ENCODE measurements at places on chromosomes 1 and 21.

- peak; percentile 82 for DNase-seq
Measured at GRCh38 chr1:40404670-40405462, 31.3 kb downstream of the SMAP2 start.

GRCh38 chr1:205774198-205775014, 876 bp downstream of the RAB29 start:
- DNase-seq = peak; percentile 71

- peak; percentile 67 for DNase-seq
Measured at GRCh38 chr1:198253668-198254067, 96.9 kb downstream of the NEK7 start.

- DNase-seq = no peak
Measured at GRCh38 chr1:66686406-66686805, 65.9 kb upstream of the DYNLT5 start.

DNA sequence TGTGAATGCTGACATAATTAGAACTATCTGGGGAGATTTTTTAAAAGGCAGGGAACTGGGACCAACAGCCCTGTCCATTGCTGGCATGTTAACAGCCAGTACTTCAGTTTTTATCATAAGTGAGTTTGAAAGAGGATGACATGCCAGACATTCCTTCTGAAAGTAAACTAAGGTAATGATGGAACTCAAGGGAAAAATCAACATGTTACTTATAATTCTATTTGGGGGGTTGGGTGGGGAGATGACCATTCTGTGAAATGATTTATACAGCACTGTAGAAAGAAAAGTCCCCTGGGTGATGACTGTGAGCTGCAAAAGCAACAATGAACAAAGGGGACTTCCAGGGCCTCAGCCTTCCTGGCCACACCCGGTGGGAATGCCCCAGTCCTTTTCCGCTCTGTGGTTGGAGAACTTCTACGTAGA, 5.4 kb upstream of the LAMC2 start:
- DNase-seq = peak; percentile 82

GRCh38 chr1:27831568-27832410, 1.2 kb downstream of the PPP1R8 start:
- DNase-seq = no peak

GRCh38 chr1:213821175-213821942, 166.4 kb upstream of the PROX1 start:
- no peak for DNase-seq

DNA sequence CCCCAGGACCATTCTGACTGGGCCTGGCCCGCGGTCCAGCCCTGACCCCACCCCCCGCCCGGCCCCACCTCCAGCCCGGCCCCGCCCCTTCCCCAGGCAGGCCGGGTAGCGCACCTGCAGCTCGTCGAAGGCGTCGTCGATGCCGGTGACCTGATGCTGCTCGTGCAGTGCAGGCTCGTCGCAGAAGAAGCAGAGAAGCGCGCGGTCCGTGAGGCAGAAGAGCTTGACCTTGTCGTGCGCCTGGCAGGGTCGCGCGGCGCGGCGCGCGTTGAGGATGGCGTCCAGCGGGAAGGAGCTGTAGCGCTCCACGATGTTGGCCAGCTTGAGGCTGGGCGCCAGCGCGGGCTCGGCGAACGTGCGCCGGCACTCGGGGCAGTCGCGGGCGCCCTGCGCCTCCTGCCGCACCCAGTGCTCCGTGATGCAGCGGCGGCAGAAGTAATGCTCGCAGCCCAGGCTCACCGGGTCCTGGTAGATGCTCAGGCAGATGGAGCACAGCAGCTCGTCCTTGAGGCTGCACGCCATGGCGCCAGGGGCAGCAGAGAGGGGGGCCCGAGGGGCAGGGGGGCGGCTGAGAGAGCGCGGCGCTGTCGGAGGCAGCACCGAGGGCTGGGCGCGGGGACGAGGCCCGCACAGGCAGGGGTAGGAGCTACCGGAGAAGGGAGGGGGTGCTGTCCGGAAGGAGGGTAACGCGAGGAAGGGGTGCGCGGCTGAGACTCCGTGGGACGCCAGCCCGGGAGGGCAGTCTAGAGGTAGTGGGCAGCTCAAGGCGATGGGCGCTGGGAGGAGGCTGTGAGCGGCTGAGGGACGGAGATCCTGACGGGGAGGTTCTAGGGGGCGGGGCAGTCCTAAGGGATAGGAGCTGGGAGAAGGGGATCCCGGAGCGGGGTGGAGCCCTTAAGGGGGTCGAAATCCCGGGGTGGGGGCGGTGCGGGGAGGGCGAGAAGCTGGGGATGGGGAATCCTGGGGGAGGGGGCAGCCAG, 642 bp downstream of the TRIM62 start:
- DNase-seq = peak; percentile 92

- no peak for DNase-seq
Measured at GRCh38 chr1:222588135-222588534, 1.6 kb downstream of the TAF1A start.

DNA sequence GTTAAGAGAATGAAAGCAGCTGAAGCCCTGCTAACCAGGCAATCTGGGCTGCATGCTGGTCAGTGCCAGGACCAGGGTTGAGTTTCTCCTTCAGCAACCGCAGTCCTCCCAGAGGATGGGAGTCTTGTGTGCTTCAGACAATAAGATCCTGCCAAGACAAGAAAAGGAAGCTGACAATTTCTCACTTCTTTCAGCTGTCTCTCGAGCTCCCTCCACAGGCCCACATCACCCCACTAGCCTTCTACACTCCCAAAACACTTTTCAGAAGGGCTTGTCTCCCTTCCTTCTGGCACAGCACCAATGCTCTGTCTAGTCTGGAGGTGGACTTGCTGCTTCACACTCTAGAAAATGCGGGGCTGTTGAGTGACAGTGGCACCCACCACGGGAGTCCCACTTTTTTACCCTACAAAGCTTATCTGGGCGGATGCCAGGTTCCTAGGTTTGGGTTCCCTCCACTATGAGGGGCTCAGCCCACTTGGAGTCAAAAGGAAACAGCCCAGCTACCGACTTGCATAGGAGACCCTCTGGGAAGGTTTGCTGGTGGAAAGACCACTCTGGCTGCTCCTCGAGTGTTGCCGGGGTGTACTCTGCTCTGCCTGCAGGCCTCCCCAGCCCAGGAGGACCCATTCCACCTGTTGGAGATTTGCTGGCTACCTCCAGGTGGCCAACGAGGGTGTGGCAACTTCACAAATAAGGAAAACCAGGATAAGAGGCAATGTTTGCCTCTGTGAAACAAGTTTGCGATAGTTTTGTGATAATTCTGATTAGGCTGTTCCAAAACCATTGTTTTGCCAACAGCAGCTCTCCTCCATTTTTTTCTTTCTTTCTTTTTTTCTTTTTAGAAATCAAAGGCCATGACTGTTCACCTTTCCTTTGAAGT, 68.9 kb downstream of the TENT5C start:
- peak; percentile 78 for DNase-seq

DNA sequence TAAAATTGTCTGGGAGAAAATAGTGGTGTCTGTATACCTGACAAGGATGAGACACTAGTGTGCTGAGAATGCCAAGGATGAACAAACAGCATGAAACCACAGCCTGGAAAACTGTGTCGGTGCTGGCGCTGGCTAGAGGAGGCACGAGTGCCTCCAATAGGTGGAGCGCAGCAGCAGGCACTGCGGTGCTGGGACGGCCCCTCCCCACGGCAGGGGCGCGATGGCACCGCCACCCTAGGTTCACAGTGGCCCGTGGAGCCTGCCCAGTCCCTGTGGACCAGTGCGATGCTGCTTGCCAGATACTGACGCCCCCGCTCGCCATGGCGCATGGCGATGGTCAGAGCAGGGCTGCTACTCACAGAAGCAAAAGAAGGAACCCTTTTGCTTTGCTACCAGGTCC, 6.8 kb downstream of the CFAP410 start:
- no peak for DNase-seq

- DNase-seq = no peak
Measured at GRCh38 chr1:54582566-54583306, 34.7 kb downstream of the ACOT11 start.

- DNase-seq = no peak
Measured at GRCh38 chr1:172054172-172054571, 212.9 kb downstream of the DNM3 start.

DNA sequence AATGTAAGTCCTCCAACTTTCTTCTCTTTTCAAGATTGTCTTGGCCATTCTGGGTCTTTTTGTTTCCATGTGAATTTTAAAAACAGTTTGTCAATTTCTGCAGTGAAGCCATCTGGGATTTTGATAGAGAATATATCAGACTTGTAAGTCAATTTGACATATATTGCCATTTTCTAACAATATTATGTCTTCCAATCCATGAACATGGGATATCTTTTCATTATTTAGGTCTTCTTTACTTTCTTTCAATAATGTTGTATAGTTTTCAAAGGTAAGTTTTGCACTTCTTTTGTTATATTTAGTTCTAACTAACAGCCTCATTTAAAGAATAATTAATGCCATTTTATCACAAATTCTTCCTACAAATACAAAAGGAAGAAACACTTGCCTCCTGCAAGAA, 73.4 kb downstream of the STUM start:
- no peak for DNase-seq

DNA sequence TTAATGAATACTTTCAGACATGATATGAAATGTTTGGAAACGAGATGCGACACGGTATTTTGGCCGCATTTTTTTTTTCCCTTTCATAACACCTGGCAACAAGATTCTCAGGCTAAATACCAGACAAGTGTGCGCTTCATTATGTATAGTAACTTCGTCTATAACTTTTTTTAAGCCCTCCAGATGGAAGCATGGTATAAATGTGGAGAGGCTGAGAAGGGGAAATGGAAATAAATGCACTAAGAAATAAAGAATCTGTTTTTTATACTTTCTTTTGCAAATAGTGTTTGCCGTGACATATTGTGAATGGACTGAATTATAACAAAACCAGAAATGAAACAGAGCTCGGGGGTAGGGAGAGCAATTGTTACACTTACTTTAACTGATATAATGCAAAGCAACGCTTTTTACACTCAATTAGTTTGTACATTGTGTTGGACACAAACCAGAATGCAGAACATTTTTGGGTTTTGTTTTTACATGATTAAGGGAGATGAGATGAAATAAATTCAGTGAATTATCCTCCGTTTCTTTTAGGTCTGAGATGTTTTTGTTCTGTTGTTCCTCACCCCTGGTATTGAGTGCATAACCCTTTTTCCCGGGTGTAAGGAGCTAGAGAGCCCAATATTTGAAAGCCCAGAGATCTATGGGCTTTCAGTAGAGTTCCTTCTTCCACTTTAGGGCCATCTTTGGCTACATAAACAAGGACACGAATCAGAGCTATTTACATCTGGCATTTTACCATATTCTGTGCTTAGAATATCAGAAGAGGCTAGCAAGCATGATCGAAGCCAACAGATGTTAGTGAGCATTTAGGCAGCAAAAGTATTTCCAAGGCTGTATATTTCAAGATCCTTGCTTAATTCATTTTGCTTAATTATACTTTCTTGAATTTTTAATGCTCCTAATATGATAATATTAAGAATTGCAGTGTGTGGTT, 478.0 kb downstream of the CAMTA1 start:
- DNase-seq = no peak

GRCh38 chr1:242731446-242731845, 206.9 kb upstream of the PLD5 start:
- DNase-seq = no peak

GRCh38 chr1:164602101-164602422, 43.1 kb downstream of the PBX1 start:
- no peak for DNase-seq

Measured in GM12865 (cell line).